ENCODE measurements at places on chromosomes 7 and 10.

GRCh38 chr7:5237286-5237685, 45.5 kb upstream of the SLC29A4 start:
- no peak for DNase-seq

- DNase-seq, result no peak
Measured at GRCh38 chr7:128203710-128204214, 37.3 kb upstream of the LEP start.

- DNase-seq, result no peak
Measured at GRCh38 chr10:103806395-103807187, 48.8 kb downstream of the SH3PXD2A start.

GRCh38 chr7:57177856-57178767, 45.9 kb upstream of the ZNF479 start:
- no peak for DNase-seq

DNA sequence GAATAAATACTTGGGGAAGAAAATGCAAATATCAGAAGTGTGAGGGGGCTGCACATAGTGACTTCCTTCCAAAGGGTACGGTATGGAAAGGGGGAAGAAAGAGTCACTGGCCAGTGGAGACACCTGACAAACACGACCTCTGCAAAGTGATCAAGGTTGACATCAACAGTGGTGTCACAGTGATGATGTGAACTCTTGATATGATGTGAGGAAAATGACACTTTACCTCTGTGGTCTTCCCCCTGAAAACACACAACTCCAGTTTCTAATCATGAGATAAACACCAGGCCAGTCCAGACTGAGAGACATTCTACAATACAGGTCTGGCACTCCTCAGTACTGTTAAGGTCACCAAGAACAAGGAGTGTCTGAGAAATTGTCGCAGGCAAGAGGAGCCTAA, 169.7 kb downstream of the BUB3 start:
- DNase-seq, result no peak

DNA sequence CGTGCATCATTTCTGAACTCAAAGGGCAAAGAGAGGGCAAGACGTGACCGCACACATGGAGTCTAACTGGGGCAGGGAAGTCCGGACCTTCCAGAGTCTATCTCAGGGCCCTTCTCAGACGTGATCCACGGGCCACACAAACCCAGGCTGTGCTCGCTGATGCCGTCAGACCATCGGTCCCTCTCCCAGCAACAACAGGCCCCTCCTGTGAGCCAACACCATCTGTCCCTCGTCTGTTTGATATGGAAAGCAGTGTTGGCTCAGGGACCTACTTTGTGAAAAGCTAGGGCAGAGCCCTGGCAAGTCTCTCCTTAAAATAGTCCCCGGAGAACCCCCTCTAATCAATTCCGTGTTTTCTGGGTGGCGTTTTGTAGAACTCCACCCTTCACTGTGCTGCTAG, 208.8 kb downstream of the TCERG1L start:
- DNase-seq, result no peak

- no peak for DNase-seq
Measured at GRCh38 chr10:78410046-78410965, 376.6 kb downstream of the RPS24 start.

- DNase-seq, result no peak
Measured at GRCh38 chr7:138449580-138449979, 10.5 kb upstream of the TRIM24 start.

GRCh38 chr10:125514206-125515162, 168.5 kb downstream of the TEX36 start:
- DNase-seq, result no peak

DNA sequence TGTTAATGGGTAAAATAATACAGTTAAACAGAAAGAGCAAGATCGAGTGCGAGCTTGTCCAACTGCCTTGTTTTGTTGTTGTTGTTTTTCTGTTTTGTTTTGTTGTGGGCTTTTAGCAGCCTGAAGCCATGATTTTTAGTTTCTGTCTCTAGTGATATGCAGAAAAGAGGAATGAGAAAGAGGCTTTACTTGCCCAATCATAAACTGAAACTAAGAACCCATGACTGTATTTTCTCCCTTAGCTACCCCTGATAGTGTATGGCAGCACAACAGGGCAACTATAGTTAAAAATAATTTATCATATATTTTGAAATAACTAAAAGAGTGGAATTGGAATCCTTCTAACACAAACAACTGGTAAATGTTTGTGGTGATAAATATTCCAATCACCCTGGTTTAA, 493.9 kb downstream of the GLRX3 start:
- DNase-seq, result no peak

DNA sequence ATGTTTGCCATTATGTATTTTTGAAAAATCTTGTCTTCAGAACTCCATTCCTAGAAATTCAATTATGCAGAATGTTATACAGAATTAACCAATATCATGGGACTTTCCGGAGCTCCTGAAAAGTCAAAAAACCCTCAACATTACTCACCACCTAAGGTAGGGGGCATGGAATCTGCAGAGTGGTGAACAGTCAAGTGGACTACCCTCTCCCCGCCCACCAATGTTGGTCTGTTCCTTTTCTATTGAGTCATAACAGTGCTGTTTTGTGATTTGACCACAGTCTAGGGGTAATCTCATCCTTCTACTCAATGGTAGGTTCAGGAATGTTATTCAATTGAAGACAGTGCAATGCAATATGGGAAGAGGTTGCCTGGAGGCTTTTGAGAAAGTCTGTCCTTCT, 130.5 kb upstream of the HABP2 start:
- no peak for DNase-seq

DNA sequence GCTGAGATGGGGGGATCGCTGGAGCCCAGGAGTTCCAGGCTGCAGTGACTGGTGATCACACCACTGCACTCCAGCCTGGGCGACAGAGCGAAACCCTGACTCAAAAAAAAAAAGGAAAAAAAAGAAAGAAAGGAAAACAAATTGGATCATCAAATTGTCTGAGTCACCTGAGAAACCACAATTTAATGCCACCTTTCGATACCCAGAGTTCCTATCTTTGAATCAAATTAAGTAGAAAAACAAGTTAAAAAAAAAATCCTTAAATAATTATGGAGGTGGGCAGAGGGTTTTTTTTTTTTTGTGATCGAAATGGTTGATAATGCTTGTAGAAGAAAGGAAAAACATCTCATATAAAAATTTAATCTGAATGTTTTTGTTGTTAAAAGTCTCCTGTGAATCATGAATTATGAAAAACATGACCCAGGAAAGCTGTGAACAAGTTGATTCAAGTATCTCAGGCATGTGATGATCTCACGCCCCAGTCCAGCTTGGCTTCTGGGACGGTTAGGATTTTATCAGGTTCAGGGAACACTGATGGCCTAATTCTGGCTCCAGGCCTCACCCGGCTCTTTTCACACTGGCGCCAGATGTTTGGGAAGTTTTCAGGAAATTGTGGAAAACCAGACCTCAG, 25.3 kb upstream of the CUX1 start:
- DNase-seq, result no peak

GRCh38 chr10:7409732-7410168, 1.1 kb downstream of the SFMBT2 start:
- DNase-seq, result no peak

DNA sequence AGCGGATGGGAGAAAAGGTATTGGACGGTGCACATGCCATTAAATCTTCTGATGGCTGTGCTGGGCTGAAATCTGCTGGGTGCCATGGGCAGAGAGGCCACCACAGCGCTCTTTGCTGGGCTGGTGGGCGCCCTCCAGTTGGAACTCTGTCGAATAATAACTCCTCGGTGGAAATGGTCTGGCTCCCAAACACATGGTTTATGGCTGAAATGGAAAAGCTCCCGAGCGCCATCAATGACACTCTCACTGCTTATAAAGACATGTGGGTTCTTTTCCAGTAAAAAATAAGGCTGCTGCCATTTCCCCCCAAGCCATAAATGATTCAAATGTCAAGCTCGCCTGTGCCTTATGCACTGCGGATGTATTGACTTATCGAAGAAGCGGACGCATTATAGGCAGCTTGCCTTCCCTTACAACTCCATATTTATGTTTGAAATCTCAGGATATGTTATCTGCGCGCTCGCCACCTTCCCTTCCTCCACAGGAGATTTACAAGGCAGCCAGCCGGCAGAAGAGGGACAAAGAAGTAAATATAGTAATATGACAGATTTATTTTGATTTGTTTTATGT, 239.0 kb upstream of the MKI67 start:
- no peak for DNase-seq

DNA sequence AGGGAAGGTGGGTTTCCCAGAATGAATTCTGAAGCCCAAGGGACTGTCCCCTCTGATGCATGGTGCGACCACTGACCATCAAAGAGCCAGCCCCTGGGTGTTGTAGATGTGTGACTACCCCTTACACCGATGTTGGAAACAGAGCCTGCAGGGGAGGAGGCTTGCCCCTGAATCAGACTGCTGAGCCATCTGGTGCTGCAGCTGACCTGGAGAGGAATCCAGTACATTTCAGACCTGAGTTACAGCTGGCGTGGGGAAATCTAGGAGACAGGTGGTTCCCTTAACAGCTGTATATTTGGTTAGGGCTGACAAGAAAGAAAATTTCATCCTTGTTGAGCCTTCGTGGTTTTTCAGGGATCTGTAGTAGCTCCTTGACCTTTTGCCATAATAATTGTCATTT, 195.5 kb downstream of the CELF2 start:
- no peak for DNase-seq

- no peak for DNase-seq
Measured at GRCh38 chr10:23015021-23015707, 80.2 kb upstream of the MSRB2 start.

DNA sequence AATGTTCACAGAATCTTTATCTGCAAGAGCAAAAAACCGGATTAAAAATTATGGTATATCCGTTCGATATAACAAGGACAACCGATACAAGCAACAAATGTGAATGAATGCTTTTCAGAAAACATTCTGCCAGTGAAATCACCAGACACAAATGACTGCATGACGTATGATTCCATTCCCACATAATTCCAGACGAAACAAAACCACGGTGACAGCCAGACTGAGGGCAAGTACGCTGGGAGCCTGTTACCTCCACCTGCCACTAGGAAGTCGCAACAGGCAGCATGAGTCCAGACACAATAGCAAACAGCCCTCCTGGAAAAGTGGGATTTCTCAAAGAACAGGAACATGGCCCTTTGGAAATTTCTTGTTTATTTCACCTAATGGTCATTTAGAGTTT, 41.7 kb downstream of the MAD1L1 start:
- DNase-seq, result no peak

DNA sequence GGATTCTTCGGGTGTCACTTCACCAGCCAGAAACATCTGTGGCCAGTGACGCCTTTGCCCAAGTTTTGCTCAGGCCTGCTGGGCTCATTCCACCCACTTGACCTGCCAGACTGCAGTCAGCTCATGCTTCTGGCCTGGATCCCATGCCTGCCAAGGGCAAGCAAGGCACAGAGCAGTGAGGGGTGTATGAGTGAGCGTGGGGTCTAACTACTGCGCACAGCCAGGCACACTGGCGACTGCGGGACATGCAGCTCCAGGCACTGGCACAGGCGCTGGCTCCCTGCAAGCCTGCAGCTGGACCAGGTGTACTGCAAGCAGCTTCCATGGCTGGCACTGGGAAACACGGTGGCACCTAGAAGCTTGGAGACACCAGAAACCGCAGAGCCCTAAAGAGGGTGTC, 80.1 kb downstream of the MTERF1 start:
- no peak for DNase-seq

DNA sequence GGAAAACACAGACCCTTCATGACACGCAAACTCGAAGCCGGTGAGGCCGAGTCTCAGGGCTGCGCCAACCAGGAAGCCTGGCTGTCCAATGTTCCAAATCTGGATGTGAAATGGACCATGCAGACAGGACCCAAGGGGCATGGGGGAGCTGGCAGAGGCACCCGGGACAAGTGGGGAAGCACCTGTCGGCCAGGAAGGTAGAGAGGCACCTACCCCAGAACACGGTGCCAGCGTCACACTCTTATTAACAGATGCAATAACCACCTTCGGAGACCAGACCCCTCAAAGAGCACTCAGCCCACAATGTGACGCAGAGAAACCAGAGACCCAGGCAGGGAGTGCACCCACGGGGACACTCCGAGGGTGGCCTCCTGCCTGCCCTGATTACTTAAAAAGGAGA, 88.3 kb upstream of the PDGFA start:
- no peak for DNase-seq

- no peak for DNase-seq
Measured at GRCh38 chr10:3866332-3866731, 81.3 kb upstream of the KLF6 start.

GRCh38 chr7:133836666-133837065, 290.5 kb upstream of the LRGUK start:
- no peak for DNase-seq

DNA sequence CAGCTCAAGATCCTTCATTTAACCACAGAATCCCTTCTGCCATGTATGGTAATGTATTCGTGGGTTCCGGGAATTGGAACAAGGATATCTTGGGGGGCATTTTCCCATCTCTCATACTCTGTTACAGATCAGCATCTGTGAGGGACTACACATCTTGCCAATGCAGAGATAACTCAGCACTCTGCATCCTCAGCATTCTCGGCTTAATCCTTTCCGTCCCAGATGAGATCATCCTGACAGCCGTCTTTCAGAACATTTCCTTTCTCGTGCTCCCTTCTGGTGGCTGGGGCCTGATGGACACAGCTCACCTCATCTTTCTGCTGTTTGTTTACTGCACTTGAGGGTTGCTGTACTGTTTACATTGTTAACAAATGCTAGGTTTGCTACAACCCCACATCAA, 25.3 kb downstream of the FKBP6 start:
- DNase-seq, result no peak

GRCh38 chr10:112536663-112537062, 89.6 kb downstream of the VTI1A start:
- no peak for DNase-seq

DNA sequence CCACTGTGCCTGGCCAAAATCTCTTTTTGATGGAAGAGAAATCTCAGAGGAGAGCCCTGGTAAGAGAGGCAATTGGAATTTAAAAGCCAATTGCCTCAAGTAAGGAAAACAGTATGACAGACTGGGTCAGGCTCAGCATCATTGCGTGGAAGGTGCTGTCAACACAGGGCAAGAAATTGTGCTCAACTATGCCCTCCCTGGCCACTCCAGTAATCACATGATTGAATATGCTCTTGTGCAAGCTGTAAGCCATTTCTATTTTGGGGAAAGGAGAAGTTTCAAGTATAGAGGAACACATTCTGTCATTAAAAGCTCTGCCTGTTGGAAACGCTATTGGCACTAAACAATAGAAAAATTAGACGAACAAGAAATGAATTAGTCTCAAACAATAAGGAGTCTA, 1127.7 kb downstream of the REEP3 start:
- no peak for DNase-seq

GRCh38 chr10:122233857-122234348, 37.2 kb upstream of the BTBD16 start:
- no peak for DNase-seq

DNA sequence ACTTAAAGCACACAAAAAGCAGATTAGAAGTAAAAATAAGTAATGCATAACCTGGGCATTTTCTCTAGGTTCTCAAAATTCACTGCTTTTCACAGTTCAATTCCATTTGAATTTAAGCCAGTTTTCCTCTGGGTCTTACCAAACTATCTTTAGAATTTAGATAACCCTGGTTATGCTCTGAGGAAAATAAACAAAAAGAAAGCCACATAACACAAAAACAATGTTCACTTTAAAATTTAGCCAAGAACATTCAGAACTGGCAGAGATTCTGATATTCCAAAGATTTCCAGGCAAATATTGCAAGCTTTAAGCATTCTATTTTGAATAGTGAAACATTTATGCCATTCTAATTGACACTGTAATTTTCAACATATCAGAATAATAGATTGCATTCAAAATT, 50.7 kb upstream of the PRKG1 start:
- no peak for DNase-seq

Measured in T-helper 2 cell (primary cell).